SHP77 (cell line): ENCODE measurements at places on chromosomes 4 and X.

GRCh38 chrX:69010339-69010738 lies 154.9 kb downstream of the PJA1 start:
- DNase-seq = no peak

- no peak for DNase-seq
Observed at GRCh38 chr4:82429728-82430192, 502 bp downstream of the HNRNPDL start.

DNA sequence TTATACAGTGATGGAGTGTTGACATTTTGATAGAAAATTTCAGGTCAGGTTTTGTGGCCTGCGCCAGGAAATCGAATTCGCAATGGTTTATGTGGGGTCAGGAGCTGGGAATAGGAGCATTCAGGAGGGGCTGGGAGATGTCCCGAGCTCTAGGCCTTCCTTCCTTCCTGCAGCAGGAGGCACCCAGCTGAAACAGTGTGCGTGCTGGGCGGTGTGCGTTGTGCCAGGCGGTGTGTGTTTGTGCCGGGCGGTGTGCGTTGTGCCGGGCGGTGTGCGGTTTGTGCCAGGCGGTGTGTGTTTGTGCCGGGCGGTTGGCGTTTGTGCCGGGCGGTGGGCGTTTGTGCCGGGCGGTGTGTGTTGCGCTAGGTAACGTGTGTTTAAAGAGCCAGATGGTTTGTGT lies 1.7 kb downstream of the UVSSA start:
- no peak for DNase-seq

GRCh38 chrX:78105944-78106650 lies 2.0 kb downstream of the PGK1 start:
- DNase-seq = no peak

- DNase-seq = no peak
Observed at GRCh38 chrX:68735266-68735665, 87.8 kb downstream of the STARD8 start.

GRCh38 chr4:128320656-128321055 lies 33.0 kb upstream of the PGRMC2 start:
- DNase-seq = no peak

GRCh38 chr4:12973522-12973921 lies 510.6 kb downstream of the RAB28 start:
- no peak for DNase-seq

- no peak for DNase-seq
Observed at GRCh38 chr4:30727409-30727808, 7.2 kb downstream of the PCDH7 start.

DNA sequence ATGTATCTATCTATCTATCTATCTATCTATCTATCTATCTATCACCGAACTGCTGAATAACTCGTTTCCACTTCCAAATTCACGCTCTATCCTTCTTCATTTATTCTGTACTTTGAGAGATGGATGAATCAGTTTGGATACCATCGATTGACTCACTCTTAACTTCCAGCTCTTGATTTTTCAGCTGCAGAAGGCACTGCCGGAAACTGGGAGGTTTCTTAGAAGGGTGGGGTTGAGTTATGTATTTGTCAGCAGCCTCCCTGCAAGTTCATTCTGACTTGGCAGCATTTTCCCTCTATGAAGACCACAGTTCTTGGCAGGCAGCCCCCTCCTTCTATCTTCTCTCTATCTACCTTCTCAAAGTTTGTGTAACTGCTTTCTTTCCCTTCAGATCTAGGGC lies 112.0 kb upstream of the MAGEB18 start:
- DNase-seq = no peak

GRCh38 chr4:8364141-8364540 lies 76.4 kb downstream of the ACOX3 start:
- DNase-seq = no peak

DNA sequence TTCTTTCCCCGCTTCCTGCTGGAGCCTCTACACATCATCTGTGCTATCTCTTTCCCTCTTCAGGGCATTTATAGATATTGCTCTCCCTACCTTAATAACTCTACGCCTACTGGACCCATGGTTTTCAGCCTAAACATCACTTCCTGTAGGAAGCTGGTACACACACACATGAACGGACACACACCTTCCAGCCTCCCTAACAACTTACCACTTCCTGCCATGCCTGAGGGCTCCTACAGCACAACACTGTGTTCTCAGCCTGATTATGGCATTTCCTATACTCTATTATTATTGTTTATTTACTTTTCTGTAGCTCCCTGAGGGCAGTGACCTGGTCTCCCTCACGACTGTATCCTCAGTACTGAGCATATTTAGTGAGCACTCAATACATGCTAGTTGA lies 163.6 kb upstream of the MAP3K15 start:
- no peak for DNase-seq
